ENCODE measurements at places on chromosomes 4 and X.

DNA sequence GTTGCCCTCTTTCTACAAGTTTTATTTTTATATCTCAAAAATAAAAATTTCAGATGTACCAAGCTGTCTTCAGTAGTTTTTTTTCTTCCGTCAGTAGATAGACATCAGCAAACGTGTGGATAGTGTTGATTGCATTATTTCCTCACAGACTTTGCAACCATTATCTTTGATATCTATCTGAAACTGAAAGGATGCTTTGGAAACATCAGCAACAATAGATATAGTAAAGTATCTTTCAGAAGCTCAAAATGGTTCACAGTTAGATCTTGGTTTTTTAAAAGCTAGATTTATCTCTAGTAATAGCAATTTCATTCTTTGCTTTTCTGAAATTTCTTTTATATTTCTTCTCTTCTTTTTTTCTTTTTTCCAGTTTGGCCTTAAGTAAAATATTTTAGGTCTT lies 246.9 kb upstream of the PCDH7 start:
- no peak for DNase-seq

DNA sequence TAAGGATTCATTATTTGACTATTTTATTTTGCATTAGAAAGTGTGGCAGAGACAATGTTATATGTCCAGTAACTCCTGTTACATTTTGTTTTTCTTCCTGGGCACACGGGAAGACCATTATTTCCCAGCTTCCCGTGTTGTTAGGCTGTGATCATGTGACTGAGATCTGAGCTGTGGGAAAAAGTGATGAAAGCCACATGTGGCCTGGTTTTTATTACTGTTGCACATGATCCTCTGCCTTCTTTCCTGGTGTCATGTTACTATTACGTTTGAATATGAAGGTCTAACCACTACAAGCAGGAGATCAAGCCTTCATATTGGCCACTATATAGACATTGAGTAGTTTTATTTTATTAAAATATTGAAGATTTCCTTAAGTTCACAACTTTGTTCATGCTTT lies 28.2 kb upstream of the MID1 start:
- no peak for DNase-seq

GRCh38 chr4:60241866-60242265 lies 958.3 kb upstream of the ADGRL3 start:
- DNase-seq = no peak

DNA sequence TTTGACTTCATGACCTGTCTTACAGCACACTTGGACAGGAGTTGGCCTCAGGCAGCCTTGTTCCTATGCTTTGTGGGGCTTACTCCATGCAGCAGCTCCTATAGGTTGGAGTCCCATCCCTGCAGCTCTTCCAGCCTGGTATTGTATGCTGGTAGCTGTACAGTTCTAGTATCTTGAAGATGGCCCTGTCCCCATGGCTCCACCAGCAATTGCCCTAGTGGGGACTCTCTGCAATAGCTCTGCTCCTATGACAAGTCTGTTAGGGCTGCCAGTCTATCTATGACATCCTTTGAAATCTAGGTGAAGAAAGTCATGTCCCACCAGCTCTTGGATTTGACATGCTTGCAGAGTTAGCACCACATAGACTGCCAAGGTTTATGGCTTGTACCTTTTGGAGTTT lies 252.6 kb downstream of the ANTXR2 start:
- DNase-seq = no peak

GRCh38 chrX:120603707-120604360 lies at the start of gene MCTS1:
MCTS1 (plus strand) TSS chrX:120604101; CDS start chrX:120604237, 136 bp downstream.
- peak; percentile 58 for DNase-seq

DNA sequence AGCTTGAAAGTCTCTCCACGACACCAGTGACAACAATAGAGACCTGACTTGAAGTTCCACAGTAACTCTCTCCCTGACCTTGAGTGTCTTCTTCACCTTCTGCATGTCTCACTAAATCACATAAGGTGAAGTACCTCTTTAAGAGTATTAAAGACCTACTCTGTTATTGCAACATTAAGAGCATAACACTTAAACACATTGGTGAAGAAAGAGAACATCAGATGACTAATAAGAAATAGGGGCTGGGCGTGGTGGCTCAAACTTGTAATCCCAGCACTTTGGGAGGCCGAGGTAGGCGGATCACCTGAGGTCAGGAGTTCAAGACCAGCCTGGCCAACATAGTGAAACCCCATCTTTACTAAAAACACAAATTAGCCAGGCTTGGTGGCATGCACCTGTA lies 33.9 kb upstream of the MAPK10 start:
- no peak for DNase-seq

- peak; percentile 58 for DNase-seq
These were observed 6.7 kb upstream of the SH3BP2 start for GRCh38 chr4:2786152-2786671.

GRCh38 chr4:126742048-126742447 lies 890.7 kb upstream of the INTU start:
- DNase-seq = no peak

GRCh38 chrX:24090300-24091200 lies 35.8 kb downstream of the EIF2S3 start:
- DNase-seq = no peak

GRCh38 chr4:1300466-1301455 lies 11.1 kb downstream of the MAEA start:
- DNase-seq = no peak

- DNase-seq = no peak
These were observed 73.1 kb downstream of the ADGRL3 start for GRCh38 chr4:61273233-61273632.

- DNase-seq = no peak
These were observed 840.6 kb downstream of the NLGN4X start for GRCh38 chrX:5388087-5388486.

- no peak for DNase-seq
These were observed 22.6 kb downstream of the IRF2 start for GRCh38 chr4:184451726-184452125.

DNA sequence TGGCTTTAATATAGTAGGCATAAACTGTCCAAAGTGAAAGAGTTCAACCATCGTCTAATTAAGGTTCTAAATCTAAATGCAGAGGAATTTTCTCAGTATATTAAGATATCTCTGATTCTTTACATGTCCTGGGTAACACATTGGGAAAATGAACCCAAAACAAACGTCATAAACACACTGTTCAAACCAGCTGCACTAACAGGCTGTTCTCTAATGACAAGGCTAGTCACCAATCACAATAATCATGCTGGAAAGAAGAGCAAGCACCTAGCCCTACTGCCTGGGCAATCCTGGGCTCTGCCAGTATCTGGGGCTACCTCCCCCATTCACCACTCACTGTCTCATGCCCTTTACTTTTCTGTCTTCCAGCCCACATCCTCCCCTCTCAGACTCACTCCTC lies 107.9 kb downstream of the EFHC2 start:
- no peak for DNase-seq

GRCh38 chr4:74440356-74440755 lies 4.6 kb upstream of the AREG start:
- DNase-seq = no peak

GRCh38 chr4:41693629-41694028 lies 54.9 kb downstream of the PHOX2B start:
- no peak for DNase-seq

- DNase-seq = no peak
These were observed 27.5 kb downstream of the NKX1-1 start for GRCh38 chr4:1378559-1379231.

DNA sequence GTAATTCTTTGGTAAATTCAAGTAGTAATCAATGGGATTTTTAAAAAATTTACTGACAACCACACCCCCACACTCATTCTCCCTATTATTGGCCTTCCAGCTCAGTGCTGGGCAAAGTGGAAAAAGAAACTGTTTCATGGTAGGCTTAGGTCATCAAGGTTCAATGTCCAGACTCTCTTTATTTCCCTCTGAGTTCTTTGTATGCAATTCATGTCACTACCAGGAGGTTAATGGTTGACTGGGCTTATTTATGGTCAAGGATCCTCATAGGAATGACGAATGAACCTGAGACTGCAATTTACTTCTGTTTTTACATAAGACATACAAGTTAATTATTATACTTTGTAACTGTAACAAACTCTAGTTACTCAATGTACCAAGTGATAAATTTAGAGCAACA lies 403.2 kb downstream of the KLHL13 start:
- DNase-seq = no peak

GRCh38 chr4:169024762-169025161 lies 14.7 kb upstream of the CBR4 start:
- no peak for DNase-seq

DNA sequence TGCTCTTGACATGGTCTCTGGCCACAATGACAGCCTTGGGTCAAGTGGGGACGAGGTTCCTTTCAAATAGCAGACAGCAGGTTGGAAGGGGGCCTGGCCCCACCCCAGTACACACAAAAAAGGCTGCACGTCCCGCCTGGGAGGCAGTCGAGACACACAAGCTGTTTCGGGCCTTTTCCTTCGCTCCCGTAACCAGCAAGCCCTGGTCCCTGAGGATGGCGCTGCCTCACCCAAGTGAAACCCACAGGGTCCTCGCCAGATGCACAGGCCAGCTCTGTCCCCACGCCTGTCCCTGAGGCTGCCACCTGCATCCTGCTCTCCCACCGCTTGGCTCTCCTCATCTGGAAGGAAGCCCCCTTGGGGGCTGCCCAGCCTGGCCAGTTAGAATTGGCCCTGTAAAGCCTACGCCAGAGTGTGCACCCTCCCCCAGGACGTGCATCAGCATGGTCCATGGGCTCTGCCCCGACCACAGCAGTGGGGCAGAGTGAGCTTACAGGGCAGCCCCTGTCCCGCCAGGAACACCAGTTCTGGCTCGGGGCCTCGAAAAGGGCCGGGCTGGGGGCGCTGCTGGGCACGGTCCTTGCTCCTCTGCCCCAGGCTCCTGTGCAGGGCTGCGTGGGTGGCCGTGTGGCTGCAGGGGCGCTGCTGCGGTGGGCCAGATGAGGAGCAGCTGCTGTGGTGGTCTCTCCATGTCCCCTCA lies 2.0 kb downstream of the CPLX1 start:
- DNase-seq = no peak

GRCh38 chr4:8410641-8411271 lies 29.8 kb downstream of the ACOX3 start:
- DNase-seq = no peak

- DNase-seq = no peak
These were observed 105.9 kb downstream of the OR13H1 start for GRCh38 chrX:131649741-131650140.

- DNase-seq = no peak
These were observed 206.4 kb downstream of the NWD2 start for GRCh38 chr4:37450911-37451310.

GRCh38 chrX:87732133-87732532 lies 214.5 kb downstream of the KLHL4 start:
- DNase-seq = no peak

GRCh38 chrX:105460376-105460775 lies 239.9 kb upstream of the TEX13A start:
- no peak for DNase-seq

DNA sequence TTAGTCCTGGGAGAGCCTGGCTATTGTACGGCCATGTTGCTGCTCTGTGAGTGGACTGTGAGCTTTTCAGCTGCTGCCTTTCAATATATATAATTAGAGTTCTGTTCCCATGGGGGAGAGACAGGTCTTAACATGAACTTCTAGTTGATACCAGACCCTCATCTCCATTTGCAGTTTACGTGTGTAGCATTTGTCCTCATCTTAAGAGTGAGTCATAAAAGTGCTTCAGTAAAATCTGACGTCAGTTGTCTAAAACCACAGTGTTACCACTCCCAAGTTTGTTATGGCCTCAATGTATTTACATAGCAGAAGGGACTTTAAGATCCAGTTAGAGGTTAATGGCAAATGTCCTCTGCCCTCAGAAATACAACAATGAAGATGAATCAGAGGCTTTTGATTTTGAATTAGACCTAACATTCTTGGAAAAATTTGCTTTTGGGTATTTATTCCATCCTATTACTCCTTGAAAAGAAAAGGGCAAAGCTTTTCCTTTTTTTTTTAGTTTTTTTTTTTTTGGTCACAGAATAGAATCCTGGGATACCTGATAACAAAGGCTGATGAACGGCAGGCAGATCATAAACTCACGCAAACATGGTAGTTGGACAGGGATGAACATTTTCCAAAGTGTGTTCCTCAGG lies 38.6 kb downstream of the PHOX2B start:
- DNase-seq = no peak

GRCh38 chrX:47250017-47250347 lies 17.2 kb downstream of the USP11 start:
- DNase-seq = no peak

- no peak for DNase-seq
These were observed 14.8 kb downstream of the INTS6L start for GRCh38 chrX:135535077-135535940.

GRCh38 chr4:165124488-165124887 lies 11.8 kb upstream of the TMEM192 start:
- DNase-seq = no peak

DNA sequence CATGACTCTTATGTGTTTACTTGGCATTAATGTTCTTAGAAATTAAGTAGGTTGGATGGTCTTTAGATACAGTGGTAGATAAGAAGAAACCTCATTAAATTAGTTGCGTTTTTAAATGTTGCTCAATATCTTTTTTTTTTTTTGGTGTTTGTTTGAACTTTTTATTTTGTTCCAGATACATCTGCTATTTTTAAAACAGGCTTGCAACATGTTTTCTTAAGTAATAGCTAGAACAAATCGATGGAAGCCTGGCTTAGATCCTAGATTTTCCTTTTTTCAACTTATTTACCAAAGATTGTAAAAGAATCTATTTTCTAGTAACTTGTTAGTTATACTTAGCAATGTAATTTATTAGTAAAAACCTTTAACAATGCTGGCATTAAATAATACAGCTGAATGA lies 9.3 kb downstream of the CNKSR2 start:
- DNase-seq = no peak

DNA sequence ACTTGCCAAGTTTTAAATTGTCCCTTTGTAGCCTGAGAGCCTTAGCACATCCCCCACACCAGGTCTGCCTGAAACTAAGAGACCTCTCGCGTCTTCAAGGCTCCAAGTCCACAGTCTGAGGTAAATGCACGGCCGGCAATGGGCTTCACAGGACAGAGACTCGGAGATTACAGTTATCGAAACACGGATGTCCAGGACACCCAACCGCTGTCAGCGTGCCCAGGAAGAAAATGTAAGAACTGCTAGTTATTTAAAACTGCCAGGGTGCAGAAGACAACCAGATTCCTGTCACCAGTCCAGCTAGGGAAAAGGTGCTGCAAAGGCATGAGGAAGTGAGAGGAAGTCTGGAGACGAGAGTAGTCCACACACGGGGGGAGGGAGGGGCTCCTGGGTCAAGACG lies 28.9 kb downstream of the ZNF827 start:
- DNase-seq = no peak

DNA sequence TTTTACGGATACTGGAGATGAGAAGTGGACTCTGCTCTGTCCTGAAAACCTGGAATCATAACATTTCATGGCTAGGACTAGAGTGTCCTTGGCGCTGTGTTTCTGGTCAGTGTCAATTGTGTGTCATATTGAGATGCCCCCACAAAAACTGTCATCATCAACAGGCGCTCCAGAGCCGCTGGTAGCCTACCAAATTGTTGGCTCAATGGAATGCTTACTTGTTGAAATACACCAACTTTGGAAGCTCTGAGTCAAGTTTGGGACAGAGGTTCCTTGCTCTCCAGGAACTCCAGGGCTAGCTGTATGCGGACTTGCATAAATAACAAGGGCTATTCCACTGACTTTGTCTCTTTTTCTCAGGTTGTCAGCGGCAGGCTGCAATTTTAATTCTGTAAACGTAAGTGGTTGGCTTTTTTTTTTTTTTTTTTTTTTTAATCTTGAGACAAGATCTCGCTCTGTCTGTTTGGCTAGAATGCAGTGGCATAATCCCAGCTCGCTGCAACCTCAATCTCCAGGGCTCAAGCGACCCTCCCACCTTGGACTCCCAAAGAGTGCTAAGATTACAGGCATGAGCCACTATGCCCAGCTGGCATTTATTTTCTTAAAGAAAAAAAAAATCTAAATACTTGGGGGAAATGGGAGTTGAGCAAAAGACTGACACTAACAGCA lies 871 bp upstream of the HPGD start:
- no peak for DNase-seq

Measured in activated CD4-positive, alpha-beta T cell treated with anti-CD3 and anti-CD28 coated beads for 1 hour (primary cell).